Neuronal stem cell (in vitro differentiated cells): ENCODE measurements at places on chromosomes 5 and 9.

- peak; percentile 2 for DNase-seq
Observed at GRCh38 chr9:8895106-8895860, 1095.7 kb upstream of the DMAC1 start.

- no peak for DNase-seq
Observed at GRCh38 chr5:53733853-53734252, 173.4 kb downstream of the NDUFS4 start.

DNA sequence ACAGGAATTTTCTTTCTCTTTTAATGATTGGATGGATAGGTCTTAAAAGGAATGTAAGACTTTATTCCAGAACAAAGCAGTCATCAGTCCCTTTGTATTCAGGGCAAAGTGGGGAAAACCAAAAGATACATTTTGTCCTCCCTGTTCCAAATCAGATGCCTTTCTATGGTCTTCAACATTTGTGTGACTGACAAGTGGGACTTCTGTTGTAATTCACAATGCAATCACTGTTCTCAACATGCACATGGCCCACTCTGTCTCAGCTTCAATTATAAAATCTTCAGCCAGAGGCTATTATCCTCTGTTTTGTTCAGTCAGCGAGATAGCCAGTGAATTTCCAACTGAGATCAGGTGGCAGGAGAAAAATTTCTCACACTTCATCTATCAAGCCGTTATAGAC, 95.5 kb upstream of the ERBIN start:
- DNase-seq, result peak; percentile 41

- no peak for DNase-seq
Observed at GRCh38 chr5:116421080-116421629, 153.5 kb downstream of the SEMA6A start.

GRCh38 chr9:127970401-127971313, 10.1 kb downstream of the EEIG1 start:
- no peak for DNase-seq

- no peak for DNase-seq
Observed at GRCh38 chr5:101664071-101664791, 631.9 kb downstream of the SLCO4C1 start.

DNA sequence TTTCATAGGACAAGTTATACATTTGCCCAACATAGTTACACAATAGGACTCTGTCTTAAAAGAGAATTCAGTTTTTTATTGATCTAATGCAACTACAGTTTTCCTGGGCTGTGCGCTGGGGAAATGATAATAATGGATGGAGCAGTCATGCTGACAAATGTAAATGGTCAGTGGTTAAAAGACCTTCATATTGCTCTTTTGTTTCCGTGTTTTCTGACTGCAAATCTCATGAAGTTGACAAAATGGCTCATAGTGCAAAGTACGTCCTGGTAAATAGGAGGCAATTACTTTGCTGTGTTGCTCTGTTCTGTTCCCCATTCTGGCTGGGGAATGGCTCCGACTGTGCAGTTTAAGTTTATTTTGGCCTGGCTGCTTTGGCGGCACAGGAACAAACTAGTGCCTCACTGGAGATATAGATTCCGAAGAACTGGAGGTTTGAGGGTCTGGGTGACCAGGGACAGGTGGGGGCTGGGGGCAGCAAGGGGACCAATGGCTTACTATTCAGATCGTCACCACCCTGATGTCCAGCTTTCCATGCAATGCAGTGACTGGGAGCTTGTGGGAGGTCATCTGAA, 54.3 kb downstream of the PTTG1 start:
- no peak for DNase-seq

DNA sequence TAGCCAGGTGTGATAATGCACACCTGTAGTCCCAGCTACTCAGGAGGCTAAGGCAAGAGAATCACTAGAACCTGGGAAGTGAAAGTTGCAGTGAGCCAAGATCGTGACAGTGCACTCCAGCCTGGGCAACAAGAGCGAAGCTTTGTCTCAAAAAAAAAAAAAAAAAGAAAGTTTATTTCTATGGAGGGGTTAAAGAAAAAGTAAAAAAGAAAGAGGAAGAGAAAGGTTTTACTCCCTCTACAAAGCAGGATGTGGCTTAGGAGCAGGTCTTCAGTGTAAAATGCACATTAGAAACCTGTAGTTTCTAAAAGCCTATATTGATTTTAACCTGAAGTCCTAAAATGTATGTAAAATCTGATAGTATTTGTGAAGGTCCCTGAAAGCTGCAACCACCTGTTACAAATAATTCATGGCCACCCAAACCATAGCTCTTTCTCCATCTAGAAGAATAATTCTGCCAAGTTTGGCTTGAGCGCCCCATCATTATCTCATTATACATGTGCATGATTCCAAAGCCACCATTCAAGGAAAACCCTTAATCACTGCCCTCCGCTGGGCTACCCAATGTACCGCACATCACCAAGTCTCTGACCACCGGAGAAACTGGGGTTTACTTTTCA, 3.4 kb downstream of the FNBP1 start:
- DNase-seq, result no peak

GRCh38 chr9:124593651-124594058, 86.5 kb upstream of the NR5A1 start:
- peak; percentile 78 for DNase-seq

- no peak for DNase-seq
Observed at GRCh38 chr9:111186021-111186530, 143.9 kb downstream of the OR2K2 start.

GRCh38 chr9:126612813-126613641, 701 bp upstream of the LMX1B start:
- DNase-seq, result no peak

DNA sequence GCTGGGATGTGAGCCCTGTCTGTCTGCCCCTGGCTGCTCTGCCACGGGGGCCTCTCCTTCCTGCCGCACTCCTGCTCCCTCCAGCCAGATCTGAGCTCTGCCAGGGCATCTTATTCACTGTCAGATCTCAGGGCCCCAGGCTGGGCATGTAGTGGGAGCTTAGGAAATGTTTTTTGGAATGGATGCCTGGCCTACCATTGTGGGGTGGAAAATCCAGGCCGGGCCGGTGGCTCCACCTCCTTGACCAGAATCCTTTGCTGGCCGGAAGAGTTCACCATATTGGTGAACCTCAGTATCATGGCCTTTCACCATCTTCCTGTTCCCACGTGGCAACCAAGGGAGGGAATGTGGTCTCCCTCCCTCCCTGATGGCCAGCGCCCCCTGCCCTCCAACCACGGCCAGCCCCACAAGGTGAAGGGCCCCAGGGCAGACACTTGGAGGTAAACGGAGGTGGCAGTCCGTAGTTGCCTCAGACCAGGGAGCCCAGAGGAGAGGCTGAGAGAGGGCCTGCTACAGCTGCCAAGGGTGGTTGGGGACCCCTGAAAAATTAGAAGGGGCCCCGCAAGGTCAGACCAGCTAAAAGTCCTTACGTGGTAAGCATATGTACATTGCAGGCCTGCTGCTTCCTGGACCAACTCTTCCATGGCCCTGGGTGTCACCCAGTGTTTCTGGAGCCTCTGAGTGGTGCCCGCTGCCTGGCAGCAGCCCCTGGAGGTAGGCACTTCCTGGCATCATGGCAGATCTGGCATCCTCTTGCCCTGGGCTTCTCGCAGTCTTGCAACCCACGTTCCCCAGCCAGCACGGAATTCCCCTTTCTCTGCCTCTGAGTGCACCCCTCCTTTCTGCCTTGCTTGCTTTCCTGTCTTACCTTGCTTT, 153.3 kb downstream of the RGS3 start:
- DNase-seq, result no peak

GRCh38 chr9:8694983-8695588, 895.5 kb upstream of the DMAC1 start:
- no peak for DNase-seq

GRCh38 chr9:106287091-106287631, 575.8 kb upstream of the ZNF462 start:
- DNase-seq, result no peak

DNA sequence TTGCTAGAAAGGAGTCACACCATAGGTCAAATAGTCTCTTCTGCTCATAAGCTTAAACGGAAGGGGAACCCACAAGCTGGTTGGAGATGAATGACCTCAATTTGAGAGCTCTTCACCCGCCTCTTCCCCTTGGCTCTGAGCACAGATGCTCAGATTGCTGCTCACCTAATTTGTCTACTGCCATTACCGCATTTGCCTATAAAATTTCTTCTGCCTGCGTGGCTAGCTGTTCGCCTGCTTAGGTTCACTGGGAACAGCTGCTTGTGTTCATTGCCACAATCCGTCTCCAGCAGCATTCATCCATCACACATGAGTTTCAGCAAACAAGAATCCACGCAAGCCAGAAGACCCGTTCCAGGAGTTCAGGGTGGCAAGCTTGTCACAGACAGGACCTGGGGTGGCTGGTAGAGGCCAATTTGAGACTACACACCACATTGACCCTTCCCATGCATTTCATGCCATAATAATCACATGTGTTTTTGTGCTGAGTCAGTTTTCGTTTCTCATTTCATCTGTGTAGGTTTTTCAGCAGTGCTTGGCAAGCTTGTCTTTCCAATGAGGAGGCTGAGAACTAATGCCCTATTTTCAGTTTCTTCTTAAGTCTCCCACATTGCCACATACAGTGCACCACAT, 50.2 kb upstream of the DNAH5 start:
- DNase-seq, result no peak

- no peak for DNase-seq
Observed at GRCh38 chr5:91206734-91207133, 176.4 kb downstream of the ARRDC3 start.

- DNase-seq, result no peak
Observed at GRCh38 chr5:158155067-158155466, 296.1 kb upstream of the CLINT1 start.

GRCh38 chr5:3428334-3428733, 167.3 kb upstream of the IRX1 start:
- DNase-seq, result no peak

GRCh38 chr9:23326597-23326996, 499.4 kb downstream of the ELAVL2 start:
- DNase-seq, result no peak

DNA sequence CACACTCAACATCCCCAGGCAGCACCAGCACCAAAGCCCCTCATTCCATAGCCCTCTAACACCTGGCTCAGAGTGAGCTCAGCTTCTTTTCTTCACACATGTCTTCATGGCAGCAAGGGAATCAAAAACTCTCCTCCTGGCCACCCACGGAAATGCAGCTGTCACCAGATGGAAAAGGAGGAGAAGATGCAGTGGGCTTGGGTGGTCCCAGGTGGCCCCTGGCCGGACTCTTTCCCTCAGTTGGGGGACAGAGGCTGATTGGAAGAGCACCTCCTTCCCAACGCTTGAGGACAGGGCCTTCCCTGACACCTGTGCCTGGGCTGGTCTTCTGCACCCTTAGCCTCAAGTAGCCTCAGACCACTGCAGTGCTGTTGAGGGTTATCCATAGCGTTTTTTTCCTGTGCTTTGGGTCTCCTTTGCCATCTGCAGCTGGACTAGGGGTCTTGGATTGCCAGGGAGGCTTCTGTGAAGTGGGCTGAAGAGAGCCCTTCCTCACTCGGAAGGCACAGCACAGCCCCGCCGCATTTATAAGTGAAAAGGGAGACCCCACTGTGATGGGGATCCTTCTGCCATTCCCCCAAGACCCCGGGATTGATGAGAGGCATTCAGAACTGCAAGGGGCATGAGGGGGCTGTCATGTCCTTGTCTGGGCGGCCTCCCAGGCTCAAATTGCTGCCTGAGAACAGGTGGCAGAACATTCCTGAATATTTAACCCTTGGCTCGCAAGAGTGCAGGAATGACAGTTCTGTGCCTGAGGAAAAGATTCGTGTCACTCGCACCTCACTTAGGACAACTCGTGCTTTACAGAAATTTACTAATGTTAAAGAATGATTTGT, 200.0 kb downstream of the AUH start:
- DNase-seq, result no peak

- no peak for DNase-seq
Observed at GRCh38 chr5:5128766-5129165, 11.4 kb upstream of the ADAMTS16 start.

- DNase-seq, result no peak
Observed at GRCh38 chr9:133090187-133090586, 28.4 kb downstream of the CEL start.

- DNase-seq, result no peak
Observed at GRCh38 chr5:56297851-56298250, 64.7 kb upstream of the ANKRD55 start.

- no peak for DNase-seq
Observed at GRCh38 chr9:27499451-27499850, 24.6 kb upstream of the IFNK start.

- no peak for DNase-seq
Observed at GRCh38 chr5:91048073-91048472, 335.0 kb downstream of the ARRDC3 start.

DNA sequence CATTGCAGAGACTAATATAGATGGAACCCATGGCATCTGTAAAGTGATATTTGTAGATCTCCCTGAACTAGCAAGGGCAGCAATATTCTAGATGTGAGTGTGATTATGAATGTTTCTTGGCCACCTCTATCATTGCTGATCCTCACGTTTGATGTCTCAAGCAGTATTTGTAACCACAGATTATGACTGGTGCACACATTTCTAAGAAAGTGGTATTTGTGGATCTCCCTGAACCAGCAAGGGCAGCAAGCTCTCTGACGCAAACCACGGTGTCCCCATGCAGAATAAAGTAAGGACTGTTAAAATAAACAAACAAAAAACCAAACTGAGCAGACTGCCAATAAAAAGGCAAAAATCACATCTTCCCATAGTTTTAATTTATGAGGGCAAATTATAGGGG, 301.3 kb downstream of the CSNK1G3 start:
- no peak for DNase-seq

GRCh38 chr9:123867034-123867433, 62.9 kb downstream of the DENND1A start:
- no peak for DNase-seq

GRCh38 chr5:142316051-142316450, 8.8 kb downstream of the SPRY4 start:
- no peak for DNase-seq

DNA sequence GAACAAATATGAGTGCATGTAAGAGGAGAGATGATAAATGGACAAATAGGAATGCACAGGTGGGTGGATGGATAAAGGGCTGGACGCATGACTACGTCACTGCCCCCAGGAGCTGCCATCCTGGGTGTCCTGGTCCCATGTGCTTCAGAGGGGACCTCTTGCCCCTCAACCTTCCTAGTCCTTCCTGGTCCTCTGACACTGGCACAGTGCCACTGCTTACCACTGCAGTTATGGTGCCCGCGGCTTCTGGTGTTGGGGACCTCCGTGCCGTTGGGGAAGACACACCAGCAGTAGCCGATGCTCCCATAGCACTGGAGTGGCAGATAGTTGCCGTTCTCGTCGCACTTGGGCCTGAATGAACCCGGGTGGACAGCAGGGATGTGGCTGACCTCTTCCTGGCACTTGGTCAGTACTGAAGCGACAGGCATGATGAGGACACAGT, 9.8 kb downstream of the CD74 start:
- DNase-seq, result no peak

GRCh38 chr5:75078027-75078426, 25.7 kb upstream of the GCNT4 start:
- no peak for DNase-seq

- DNase-seq, result no peak
Observed at GRCh38 chr5:125775896-125776295, 647.3 kb upstream of the GRAMD2B start.

DNA sequence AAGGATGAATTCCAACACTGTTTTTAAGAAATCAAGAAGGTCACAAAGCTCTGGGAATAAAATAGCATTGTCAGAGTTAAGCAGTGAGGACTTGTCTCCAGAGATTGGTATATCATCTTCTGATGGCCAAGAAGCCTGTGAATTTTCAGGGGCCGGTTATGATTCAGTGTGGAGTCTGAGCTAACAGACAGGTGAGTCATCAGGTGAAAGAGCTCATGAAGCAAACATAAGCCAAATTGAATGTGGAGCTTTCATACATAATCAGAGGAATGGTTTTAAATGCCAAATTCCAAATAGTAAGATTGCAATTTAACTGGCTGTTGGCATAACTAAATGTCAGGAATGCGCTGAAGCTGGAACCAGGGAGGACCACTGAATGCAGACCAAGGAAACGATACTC, 494.2 kb downstream of the MTRR start:
- DNase-seq, result no peak
